NCI-H774 (cell line): ENCODE measurements at places on chromosomes 2 and 18.

- DNase-seq: no peak
Measured at GRCh38 chr2:74824679-74825078, 9.2 kb upstream of the HK2 start.

DNA sequence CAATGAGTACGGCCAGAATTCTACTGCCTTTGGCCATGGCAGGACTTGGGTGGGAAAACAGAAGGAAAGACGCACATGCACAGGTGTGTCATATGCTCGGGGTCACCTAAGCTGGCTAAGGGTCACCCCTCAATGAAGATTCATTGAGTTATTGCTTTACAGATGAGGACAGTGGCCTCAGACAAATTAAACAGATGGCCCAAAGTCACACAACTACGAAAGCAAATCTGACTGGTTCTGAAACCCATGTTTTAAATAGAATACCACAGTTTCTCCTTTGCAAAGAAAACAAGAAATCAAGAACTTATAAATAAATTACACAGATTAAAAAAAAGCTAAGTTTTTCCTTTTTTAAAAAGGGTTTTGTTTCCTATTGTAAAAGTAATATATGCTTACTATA, 70.5 kb downstream of the ID2 start:
- DNase-seq: no peak

DNA sequence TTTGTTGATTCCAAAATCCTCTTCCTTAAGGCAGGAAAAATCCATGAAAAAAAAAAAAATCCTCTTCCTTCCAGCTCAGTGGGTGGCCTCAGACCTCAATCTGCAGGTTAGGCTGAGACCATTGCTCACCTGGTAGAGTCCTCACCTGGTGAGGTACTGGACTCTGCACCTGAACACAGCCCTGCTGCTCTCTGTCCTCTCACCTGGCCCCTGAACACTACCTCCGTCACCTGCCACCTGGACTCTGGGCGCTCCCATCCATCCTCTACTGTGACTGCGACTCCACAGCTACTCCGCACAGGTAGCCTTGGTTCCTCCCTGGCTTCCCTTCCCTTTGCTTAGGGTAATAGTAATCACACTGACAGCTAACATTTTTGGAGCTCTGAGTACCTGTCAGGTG, 22.1 kb downstream of the TYMS start:
- no peak for DNase-seq

DNA sequence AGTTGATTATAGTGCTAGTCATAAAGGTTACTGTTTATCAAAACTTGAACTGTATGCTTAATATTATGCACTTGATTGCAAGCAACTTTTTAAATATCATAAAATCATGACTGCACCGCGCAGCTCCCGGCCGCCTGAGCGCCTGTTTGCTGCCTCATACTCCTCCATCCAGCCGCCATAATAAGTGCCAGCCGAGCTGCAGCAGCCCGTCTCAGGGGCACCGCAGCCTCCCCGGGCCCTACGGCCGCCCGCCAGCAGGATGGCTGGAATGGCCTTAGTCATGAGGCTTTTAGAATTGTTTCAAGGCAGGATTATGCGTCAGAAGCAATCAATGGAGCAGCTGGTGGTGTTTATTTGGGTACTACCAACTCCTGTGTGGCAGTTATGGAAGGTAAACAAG, 337.2 kb downstream of the PAX3 start:
- no peak for DNase-seq

- no peak for DNase-seq
Measured at GRCh38 chr2:43566461-43566729, 29.4 kb downstream of the THADA start.

DNA sequence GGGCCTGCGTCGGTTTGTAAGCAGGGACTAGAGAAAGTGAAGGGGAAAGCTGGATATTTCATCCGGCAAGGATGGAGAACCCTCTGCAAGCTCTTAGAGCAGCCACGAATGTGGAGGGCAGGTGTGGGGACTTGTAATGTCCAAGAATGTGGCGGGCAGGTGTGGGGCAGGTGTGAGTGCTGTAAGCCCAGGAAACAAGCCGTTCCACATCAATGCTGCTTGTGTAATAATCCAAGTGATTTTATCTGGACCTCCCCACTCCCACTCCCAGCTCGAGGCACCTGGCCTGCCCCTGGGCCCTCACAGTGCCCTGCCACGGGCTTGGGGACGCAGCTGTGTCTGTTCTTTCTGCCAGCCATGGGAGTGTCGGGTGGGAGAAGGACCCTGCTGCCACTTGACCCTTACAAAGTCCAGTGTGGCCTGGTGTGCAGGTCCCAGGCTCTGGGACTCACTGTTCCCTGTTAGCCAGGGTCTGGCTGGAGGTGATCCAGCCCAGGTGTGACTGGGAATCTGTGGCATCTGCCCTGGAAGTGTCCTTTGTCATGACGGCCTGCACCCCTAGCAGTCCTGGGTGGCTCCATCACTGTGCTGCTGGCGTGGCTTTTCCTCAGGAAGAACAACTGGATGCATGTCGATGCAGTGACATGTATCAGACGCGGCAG, 42.8 kb downstream of the SOX11 start:
- no peak for DNase-seq

DNA sequence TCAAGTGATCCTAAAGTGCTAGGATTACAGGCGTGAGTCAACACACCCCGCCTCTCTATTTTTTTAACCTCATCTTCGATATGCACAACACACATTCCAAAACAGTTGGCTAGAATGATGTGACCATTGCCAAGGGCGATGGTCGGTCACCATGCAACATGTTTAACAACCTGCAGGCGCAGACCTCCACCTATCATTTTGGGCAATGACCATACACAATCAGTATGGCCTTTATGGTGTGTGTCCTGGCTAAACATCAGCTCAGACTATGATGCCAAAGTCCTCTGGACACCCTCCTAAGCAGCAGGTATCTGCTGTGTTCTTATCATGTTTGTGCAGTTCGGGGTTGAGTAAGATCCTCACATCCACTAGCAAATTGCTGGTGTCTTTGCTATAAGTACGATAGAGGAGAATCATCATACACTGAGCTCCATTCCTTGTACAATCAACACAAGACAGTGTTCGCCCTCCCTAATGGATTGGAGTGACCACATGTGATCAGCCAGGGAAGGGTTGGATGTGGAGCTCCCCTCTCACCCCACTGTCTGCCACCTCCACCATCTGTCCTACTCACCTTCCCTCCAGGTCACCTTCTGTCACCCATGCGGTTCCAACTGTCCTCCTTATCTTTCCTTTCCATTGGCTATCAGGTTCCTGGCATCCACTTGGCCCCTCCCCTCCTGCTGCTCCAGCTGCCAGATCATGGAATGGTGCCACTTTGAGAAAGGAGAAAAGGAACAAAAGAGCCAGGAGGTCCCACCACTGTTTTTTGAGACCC, 7.9 kb upstream of the RNF152 start:
- no peak for DNase-seq

DNA sequence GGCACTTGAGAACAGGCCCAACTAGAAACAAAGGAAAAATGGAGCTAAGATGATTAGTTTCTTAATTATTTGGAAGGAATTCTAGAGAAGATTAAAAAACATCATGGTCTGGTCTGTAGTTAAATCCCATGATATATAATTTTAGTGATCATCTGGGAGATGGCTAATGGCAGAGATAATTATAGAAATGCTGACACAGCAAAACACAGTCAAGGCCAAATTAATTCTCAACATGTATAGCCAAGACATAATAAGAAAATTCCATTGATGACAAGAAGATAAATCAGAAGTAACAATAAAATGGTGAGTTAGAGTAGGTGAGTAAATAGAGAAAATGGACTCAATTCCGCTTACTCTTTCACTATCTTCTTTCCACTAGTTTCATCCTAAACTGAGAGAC, 59.2 kb upstream of the ITGA4 start:
- DNase-seq: no peak

GRCh38 chr2:203718087-203718486, 11.6 kb downstream of the CD28 start:
- no peak for DNase-seq

- DNase-seq: no peak
Measured at GRCh38 chr2:172101821-172102390, 794 bp downstream of the DLX2 start.
